ENCODE measurements at places on chromosomes 3 and 15.

GRCh38 chr3:10945683-10946287 lies 46.8 kb upstream of the SLC6A1 start:
- no peak overlapping the region for H3K4me3 ChIP-seq
- no peak overlapping the region for H3K27ac ChIP-seq
- peaks cover 8% of the 10 kb centered on the region for H3K4me1 ChIP-seq
- H3K27me3 ChIP-seq, result no peaks in the 10 kb centered on the region

GRCh38 chr3:50123394-50124051 lies 31.6 kb upstream of the SEMA3F start:
- H3K4me1 ChIP-seq, result no peaks in the 10 kb centered on the region
- H3K36me3 ChIP-seq, result peaks cover 5% of the 10 kb centered on the region
- H3K27ac ChIP-seq, result no peak overlapping the region
- H3K27me3 ChIP-seq, result no peaks in the 10 kb centered on the region
- DNase-seq, result no peak

DNA sequence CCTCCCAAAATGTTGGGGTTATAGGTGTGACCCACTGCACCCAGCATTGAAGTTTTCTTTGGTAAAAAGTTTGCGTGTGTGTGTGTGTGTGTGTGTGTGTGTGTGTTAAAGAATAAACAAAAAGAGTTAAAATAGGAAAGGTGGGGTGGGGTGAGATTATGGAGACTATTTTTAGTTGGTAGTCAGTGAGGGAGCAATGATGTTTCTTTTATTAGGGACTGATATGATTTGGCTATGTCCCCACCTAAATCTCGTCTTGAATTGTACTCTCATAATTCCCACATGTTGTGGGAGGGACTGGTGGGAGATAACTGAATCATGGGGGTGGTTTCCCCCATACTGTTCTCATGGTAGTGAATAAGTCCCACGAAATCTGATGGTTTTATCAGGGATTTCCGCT lies 92.2 kb downstream of the CGNL1 start:
- no peaks in the 10 kb centered on the region for H3K27me3 ChIP-seq
- H3K27ac ChIP-seq, result no peak overlapping the region
- no peak for DNase-seq
- H3K36me3 ChIP-seq, result no peaks in the 10 kb centered on the region

- H3K4me3 ChIP-seq, result no peak overlapping the region
- H3K4me1 ChIP-seq, result peaks cover 15% of the 10 kb centered on the region
- H3K27me3 ChIP-seq, result no peaks in the 10 kb centered on the region
- no peaks in the 10 kb centered on the region for H3K36me3 ChIP-seq
Measured at GRCh38 chr3:36730966-36731365, 33.4 kb downstream of the DCLK3 start.

GRCh38 chr15:45892182-45892581 lies 257.4 kb downstream of the SQOR start:
- H3K36me3 ChIP-seq, result no peaks in the 10 kb centered on the region
- H3K27ac ChIP-seq, result no peak overlapping the region
- no peaks in the 10 kb centered on the region for H3K27me3 ChIP-seq
- no peak overlapping the region for H3K4me3 ChIP-seq
- peaks cover 10% of the 10 kb centered on the region for H3K4me1 ChIP-seq
- DNase-seq, result no peak

DNA sequence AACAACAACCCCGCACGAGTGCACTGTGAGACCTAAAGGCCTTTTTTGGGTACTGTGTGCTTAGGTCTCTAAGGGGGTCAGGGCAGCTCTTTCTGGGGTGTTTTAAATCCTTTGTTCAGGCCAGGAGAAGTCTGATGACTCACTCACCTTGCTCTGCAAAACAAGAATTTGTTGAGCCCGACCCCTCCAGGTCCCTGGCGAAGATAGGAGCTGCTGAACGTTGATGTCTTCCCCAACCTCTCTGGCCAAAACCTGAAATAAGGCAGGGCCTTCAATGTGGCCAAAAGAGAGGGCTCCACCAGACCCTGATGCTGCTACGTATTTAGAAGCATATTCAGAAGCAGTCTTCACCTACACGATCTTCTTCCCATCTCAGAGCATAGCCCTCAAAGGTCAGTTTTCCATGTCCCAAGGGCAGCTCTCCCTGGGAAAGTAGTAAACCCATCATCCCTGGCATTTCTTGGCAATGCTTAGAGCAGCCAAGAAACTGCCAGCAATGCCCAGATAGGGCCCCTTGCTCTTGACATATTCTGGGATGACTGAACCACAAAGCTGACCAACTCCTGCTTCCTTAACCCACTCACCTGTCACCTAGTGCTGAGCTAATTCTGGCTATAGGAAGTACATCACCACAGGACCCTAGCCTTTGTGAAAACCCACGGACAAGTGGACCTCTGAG lies 27.1 kb downstream of the CCDC13 start:
- no peaks in the 10 kb centered on the region for H3K36me3 ChIP-seq
- peaks cover 14% of the 10 kb centered on the region for H3K4me1 ChIP-seq
- H3K4me3 ChIP-seq, result no peak overlapping the region
- no peak for DNase-seq
- no peaks in the 10 kb centered on the region for H3K27me3 ChIP-seq
- H3K27ac ChIP-seq, result peak overlapping the region; percentile 68

DNA sequence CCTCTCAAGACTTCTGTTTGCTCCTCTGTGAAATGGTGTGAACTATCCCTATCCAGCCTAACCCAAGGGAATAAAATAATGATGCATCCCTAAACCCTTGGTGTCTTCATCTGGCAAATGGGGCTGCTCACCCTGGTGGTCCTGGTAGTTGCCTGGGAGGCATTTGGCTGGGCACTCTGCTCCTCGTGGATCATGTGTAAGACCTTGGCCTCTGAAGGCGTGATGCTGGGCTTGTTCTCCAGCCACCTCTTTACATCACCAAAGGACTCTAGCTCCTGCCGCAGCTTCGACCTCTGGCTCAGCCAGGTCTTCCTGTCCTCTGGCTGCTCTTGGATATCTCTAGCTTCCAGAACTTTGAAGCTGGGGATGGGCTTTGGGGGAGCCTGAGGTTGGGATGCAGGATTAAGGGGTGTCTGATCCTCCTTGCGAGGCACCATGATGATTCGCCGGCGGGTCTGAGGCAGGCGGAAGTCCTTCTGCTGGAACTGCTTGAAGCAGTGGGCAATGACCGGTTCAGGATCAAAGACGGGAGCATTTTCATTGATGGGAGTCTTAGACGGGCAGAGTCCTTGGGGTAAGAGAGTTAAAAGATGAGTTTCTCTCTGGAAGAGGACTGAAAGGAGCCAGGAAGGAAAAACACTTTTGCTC lies 7.1 kb downstream of the EFCAB12 start:
- DNase-seq, result no peak
- H3K27me3 ChIP-seq, result no peaks in the 10 kb centered on the region
- H3K4me1 ChIP-seq, result no peaks in the 10 kb centered on the region

DNA sequence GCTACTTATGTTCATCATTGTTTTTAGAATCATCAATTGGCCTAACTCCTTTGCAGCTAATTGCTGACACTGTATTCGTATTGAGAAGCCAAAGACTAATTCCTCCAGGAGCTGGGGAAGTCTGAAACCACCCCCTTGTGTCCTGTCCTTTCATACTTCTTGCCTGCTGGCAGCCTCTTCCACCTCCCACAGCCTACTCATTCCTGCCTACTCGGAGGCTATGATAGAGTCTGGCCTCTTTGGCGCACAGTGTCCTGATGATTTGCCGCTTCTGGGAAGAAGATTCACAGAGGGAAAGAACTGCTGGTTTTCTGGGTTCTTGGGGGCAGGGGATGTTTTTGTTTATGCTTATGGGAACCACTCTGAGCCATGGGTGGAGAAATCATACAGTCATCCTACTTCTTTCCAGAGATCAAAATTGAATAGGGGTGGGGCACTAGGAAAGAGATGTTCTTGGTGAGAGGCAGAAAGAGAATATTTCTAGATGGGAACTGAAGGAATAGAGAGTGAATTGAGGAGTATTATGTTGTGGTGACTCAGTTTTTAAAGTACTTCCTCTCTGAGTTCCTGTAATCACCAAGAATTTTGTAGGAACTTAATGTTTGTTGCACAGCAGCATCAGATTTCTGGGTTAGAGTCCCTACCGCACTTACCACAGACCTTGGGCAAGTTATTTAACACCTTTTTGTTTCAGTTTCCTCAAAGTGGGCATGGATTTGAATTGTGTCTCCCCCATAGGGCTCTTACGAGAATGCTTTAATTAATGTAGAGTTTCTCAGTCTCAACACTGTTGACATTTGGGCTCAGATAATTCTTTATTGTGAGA lies 22.1 kb upstream of the SCAANT1 start:
- DNase-seq, result peak; percentile 55
- peaks cover 5% of the 10 kb centered on the region for H3K4me1 ChIP-seq
- H3K27me3 ChIP-seq, result no peaks in the 10 kb centered on the region
- H3K36me3 ChIP-seq, result no peaks in the 10 kb centered on the region
- H3K4me3 ChIP-seq, result no peak overlapping the region
- H3K27ac ChIP-seq, result no peak overlapping the region

DNA sequence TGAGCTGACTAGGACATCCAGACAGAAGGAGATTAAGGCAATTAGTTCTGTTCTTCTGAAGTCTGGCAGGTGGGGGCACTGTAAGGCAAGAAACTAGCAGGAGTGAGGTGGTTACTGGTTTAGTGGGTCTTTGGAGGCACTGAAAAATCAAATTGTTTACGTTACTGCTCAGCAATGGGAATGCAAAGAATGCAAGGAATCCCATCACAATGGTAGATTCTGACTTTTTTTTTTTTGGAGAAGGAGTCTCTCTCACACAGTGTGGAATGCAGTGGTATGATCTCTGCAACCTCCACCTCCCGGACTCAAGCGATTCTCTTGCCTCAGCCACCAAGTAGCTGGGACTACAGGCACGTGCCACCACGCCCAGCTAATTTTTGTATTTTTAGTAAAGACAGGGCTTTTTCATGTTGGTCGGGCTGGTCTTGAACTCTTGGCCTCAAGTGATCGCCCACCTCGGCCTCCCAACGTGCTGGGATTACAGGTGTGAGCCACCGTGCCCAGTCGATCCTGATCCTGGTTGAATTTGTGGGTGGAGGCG lies 16.4 kb downstream of the FAM107A start:
- no peaks in the 10 kb centered on the region for H3K4me1 ChIP-seq
- no peak for DNase-seq

All from heart left ventricle (tissue), 16 donors.